ENCODE measurements at places on chromosomes 2 and 18. TPM values are rescaled to one million over a fixed set of nuclear protein-coding genes. Genes with fewer than 3 reads are reported as not detected.

Gene EFR3B
- total RNA-seq: 9.2 TPM

Gene KIAA2012
- not detected for total RNA-seq

Gene GCG
- not detected for total RNA-seq

Gene PDCD1
- 0.12 TPM for total RNA-seq

Gene PPP4R1
- 45.0 TPM for total RNA-seq

Gene KIF1A
- 1.4 TPM for total RNA-seq

Gene GALNT13
- 9.1 TPM for total RNA-seq

Gene CEP76
- 5.6 TPM for total RNA-seq

Gene KANSL1L
- total RNA-seq: 0.41 TPM

Gene ASB18
- not detected for total RNA-seq

Gene TRIM54
- total RNA-seq: 0.88 TPM

Gene ST8SIA5
- total RNA-seq: 0.01 TPM

Gene RTP5
- not detected for total RNA-seq

Gene PNKD
- 58.3 TPM for total RNA-seq

Gene SERPINB2
- total RNA-seq: 0.07 TPM

Gene RASGRP3
- total RNA-seq: 1.1 TPM

Gene TMEM17
- 5.0 TPM for total RNA-seq

Gene TLX2
- total RNA-seq: 0.31 TPM

Gene ZNF397
- 6.0 TPM for total RNA-seq

Gene TFCP2L1
- 23.9 TPM for total RNA-seq

Gene FLACC1
- 0.46 TPM for total RNA-seq

Gene MFSD2B
- total RNA-seq: 0.40 TPM

Gene TSPYL6
- total RNA-seq: not detected

Gene DPYSL5
- total RNA-seq: 5.2 TPM

Gene TMEFF2
- 0.40 TPM for total RNA-seq

Gene MOCOS
- total RNA-seq: 3.6 TPM

Gene RNF152
- 0.13 TPM for total RNA-seq

Gene CCDC178
- total RNA-seq: not detected

Gene ACKR3
- total RNA-seq: 12.0 TPM

Gene BCL11A
- 0.17 TPM for total RNA-seq

Gene BIN1
- total RNA-seq: 30.7 TPM

Gene CD8B2
- not detected for total RNA-seq

Gene GPR39
- 6.9 TPM for total RNA-seq

Gene RAX
- not detected for total RNA-seq

Gene ALPG
- 0.38 TPM for total RNA-seq

Gene ASXL3
- not detected for total RNA-seq

Gene KRTCAP3
- 0.62 TPM for total RNA-seq

Gene LCT
- total RNA-seq: 0.05 TPM

All from A549 treated with Hydrocortisone at 1 μM for 4 hours (cell line).